ENCODE measurements at places on chromosomes 16 and 17.

GRCh38 chr16:3480901-3481695, 14.2 kb downstream of the C16orf90 start:
- no peak for DNase-seq

DNA sequence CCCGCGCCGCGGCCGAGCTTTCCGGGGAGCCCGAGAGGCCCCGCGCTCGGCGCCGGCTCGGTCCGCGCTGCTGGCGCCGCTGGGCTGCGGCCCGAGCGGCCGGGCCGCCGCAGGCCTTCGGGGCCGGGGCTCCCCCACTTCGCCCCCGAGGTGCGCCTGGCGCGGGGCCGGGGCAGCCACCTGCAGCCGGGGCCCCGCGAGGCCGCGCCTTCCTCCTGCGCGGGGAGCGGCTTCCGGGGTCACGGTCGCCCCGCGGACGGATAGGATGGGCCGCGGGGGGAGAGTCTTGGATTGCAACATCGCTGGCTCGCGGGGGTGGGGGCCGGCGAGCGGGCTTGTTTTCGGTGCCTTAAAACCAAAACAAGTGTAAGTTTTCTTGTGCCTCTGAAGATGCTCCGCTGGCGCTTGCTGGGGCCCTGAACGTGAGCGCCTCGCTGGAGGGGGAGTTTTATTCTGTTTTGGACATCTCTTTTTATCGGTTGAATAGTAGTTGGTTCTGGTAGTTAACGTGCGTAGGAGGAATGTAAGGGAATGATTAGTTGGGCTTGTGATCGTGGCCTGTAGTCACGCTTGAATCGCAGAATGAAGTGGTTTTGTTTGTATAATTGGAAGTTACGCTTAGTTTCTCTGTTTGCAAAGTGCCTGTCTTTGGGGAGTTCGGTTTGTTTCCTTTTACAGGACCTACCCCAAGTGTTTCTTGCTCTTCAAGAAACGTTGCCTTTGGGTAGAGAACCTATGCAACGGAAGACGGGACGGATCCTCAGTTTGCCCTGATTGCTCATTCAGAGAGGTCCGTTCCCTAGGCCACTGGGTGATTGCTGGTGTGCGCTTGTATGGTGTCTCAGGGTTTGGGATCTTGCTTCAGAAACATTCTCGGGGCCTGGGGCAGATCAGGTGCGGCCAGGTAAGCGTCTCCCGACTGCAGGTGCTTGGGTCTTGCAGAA, 724 bp downstream of the UBE2I start:
- DNase-seq: peak; percentile 36

DNA sequence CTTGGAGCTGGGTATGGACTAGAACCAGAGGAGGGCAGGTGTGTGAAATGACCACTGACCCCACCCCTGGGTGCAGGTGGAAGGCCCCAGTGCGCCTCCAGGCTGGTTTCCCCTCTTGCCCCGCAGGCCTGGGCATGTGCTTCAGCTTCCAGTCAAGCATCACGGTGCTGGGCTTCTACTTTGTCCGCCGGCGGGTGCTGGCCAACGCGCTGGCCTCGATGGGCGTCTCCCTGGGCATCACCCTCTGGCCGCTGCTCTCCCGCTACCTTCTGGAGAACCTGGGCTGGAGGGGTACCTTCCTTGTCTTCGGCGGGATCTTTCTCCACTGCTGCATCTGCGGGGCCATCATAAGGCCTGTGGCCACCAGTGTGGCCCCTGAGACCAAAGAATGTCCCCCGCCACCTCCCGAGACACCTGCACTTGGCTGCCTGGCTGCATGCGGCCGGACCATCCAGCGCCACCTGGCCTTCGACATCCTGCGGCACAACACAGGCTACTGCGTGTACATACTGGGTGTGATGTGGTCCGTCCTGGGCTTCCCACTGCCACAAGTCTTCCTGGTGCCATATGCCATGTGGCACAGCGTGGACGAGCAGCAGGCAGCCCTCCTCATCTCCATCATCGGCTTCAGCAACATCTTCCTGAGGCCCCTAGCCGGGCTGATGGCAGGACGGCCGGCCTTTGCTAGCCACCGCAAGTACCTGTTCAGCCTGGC, 9.7 kb upstream of the ARMC7 start:
- no peak for DNase-seq

- no peak for DNase-seq
Observed at GRCh38 chr17:66986659-66987058, 22.2 kb downstream of the CACNG4 start.

DNA sequence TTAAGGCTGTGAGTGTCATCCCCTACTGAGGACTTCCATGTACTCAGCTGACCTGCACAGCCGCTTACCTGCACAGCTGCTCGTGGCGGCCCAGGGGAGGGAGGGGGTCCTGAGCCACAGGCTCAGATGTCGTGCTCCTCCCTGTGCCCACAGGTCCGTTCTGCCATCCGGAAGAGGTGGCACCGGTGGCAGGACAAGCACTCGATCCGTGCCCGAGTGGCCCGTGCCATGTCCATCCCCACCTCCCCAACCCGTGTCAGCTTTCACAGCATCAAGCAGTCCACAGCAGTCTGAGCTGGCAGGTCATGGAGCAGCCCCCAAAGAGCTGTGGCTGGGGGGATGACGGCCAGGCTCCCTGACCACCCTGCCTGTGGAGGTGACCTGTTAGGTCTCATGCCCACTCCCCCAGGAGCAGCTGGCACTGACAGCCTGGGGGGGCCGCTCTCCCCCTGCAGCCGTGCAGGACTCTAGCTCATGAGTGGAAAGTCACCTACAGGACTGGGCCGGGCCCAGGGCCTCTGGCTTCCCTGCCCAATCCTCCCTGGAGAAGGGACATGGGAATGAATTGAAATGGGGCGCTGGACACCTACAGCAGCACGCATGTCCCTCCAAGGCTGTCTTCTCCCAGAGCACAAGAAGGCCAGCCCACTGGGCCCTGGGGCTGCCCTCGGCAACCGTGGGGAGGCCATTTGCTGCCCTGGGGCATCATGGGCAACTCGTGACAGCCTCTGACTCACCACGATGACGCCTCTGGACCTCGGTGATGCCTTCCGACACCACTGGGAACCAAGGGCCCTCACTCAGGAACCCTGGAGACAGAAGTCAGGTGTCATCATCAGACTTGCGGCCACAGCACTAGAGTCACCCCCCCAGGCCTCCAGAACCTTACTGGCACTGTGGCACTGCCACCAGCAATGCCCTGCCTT, 9.9 kb upstream of the SPPL2C start:
- DNase-seq: no peak

- no peak for DNase-seq
Observed at GRCh38 chr17:51707216-51707615, 446.9 kb downstream of the UTP18 start.

DNA sequence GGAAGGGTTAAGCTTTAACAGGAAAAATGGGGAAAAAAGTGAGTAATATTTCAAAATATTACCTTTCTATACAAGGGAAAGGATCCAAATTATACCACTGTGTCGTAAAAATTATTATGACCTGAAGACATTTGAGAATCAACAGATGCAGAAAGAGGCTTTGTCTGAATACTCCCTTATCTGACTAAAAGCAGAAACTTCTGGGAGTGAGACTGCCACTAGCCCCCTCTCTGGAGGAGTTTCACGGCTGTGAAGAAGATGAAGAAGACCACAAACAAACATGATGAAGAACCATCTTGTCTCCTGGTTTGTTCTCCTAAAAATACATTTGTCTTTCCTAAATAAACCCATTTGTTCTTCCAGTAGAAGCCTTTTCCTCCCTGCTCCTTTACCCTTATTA, 29.4 kb downstream of the CNTROB start:
- DNase-seq: no peak

- no peak for DNase-seq
Observed at GRCh38 chr17:48751172-48751571, 22.6 kb upstream of the HOXB13 start.

DNA sequence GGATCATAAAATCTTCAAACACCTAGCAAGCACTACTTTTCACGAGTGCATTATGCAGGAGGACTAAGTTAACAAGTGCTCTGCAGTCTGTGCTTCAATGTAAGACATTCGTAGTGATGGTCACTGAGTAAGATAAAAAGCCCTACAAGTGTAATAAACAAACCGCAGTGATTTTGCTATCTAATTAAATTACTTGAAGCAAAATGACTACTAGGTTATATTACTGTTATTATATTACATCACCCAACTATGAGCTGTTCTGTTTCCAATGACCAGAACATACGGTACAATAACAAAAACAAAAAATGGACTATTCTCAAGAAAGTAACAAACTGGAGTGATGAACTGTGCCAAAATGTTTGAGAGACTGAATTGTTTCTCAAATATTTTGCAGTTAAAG, 11.2 kb downstream of the KLHL10 start:
- DNase-seq: no peak

DNA sequence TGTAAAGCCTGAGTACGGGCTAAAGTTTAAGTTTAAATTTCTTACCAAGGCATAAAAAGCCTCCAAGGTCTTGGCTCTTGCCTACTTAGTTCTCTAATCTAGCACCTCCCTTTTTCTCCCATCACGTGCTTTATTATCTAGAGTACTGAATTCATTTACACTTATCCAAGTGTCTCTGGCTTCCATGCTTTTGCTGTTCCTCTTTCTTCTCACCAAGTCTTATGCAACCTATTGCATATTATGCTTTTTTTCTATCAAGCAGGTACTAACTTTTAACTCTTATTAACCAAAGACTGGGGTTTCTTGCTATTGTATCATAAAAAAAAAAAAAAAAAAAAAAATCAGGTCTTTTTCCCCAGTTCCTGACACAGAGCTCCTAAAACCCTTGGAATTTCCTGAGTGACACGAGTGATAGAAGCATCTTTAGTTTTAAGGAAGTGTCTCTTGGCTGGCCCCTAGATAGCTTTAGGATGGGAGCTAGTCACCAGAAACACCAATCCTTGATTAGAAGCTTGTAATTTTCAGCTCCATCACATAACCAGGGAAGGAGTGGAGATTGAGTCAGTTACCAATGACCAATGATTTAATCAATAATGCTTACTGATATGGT, 44.9 kb downstream of the SSH2 start:
- no peak for DNase-seq

GRCh38 chr16:64061621-64062020, 1060.2 kb downstream of the CDH11 start:
- no peak for DNase-seq

DNA sequence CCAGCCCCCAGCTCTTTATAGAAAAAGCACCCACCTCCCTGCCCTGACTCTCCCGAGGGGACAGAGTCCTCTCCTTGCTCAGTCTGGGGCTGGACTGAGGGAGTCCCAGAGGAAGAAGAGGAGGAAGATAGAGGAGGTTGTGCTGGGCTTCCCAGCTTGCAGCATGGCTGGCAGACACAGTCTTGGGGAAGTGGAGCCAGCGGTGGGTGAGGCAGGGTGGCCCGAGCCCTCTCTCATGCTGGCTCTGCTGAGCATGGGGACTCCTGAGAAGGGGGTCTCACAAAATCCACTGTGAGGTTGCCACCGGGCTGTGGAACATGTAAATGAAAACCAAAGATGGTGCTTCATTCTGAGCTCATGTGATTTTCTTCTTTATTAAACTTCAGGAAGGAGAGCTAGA, 398.5 kb downstream of the SLC39A11 start:
- no peak for DNase-seq

GRCh38 chr17:80106176-80106575, 4.8 kb downstream of the GAA start:
- no peak for DNase-seq

DNA sequence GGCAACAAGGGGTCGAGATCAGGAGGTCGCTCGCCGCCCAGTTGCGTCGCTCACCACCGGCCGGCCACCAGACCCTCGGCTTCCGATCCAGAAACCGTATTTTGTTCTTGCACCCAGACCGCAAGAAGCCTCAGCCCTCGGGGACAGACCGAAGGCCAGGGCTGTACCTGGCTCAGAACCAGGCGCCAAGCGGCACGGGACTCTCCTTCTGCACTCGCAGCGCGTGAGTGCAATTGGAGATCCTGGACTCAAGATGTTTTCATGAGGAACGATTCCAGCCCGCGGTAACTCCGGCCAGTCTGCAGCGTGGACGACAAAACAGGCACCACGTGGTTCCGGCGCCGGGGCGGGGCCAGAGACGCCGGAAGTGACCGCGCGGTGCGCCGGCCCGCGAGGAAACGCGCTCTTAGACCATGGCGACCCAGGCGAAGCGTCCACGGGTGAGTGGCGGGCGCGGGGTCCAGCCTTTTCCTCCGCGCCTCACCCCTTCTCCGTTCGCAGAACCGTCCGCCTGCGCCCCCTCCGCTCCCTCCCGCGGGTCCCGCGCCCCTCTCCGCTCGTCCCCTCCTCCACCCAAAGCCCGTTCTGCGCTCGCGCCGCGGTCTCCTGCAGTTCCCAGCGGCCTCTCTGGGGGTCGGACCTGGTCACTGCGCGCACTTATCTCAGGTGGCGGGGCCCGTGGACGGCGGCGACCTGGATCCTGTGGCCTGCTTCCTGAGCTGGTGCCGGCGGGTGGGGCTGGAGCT, at the start of gene SETD6:
SETD6 (plus strand) TSS at position 393 of the 746 bp plus-strand sequence; CDS start at position 414, 21 bp downstream.
- DNase-seq: peak; percentile 81

DNA sequence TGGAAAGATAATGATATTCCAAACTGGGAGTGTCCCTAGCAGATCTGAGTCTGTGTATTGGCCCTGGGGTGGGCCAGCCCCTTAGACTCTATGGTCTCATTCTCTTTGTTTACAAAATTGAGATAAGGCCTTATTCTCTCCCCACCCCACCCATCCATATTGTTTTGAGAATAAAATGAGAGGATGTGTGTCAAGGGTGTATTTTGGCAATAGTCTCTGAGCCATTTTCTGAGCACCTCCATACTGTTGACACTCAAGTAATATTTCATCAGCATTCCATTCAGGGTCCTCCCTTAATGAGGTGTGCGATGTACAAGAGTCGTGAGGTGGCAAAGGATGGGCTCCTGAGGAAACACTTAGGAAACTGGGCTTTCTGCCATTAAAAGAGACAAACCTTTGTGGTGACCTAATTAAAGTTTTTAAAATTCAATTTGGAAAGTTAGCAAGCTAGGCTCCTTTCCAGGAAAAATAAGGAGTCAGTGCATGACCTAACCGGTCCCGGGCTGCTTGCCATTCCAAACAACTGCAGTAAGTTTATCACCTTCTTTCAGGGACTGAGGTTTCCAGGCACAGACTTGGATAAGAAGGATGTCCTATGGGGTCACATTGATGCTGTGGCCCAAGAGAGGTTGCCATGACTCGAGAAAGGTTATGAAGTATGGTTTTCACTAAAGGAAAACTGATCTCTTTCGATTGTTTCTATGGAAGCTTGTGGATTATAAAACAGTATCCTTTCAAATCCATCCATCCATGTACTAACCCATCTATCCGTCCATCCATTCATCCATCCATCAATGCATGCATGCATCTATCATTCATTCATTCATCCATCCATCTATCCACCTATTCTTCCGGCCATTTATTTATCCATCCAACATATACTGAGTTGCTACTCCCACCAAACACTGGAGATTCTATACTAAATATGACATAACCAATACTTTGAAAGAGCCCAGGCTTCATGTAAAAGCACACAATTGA, 443.3 kb downstream of the UTP18 start:
- DNase-seq: no peak

- no peak for DNase-seq
Observed at GRCh38 chr16:71250461-71251235, 20.1 kb upstream of the HYDIN start.

All from NCI-H226 (cell line).